ENCODE measurements at places on chromosomes 12 and 14. TPM values are rescaled to one million over a fixed set of nuclear protein-coding genes. Genes with fewer than 3 reads are reported as not detected.

Gene SYNJ2BP
- total RNA-seq, result 41.4 TPM

Gene PSMA6
- 104 TPM for total RNA-seq

Gene MFAP5
- total RNA-seq, result 121 TPM

- H3K27me3 ChIP-seq, result no peaks in the 10 kb centered on the region
- no peak overlapping the region for H3K4me3 ChIP-seq
- H3K36me3 ChIP-seq, result peaks cover 1% of the 10 kb centered on the region
- DNase-seq, result no peak
- no peak overlapping the region for H3K27ac ChIP-seq
- no peaks in the 10 kb centered on the region for H3K4me1 ChIP-seq
Measured at GRCh38 chr12:117192057-117192456, 1.8 kb upstream of the FBXO21 start.

DNA sequence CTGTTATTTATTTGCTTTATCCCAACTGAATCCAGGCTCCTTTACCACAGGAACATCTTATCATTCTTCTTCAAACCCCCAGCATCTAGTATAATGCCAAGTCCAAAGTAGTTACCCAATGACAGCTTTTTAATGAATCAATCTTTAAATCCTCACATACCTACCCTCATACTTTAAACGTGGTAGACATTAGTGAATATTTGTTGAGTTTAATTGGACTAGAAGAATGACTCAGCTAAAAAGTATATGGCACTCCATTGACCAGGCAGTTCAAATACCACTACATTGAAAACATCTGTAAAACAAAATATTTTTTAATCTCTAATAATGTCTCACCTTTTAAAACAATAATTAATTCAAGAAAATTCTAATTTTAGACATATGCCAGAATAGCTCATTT is 98.1 kb downstream of the ZFC3H1 start:
- no peaks in the 10 kb centered on the region for H3K27me3 ChIP-seq
- DNase-seq, result no peak
- H3K4me1 ChIP-seq, result no peaks in the 10 kb centered on the region
- H3K36me3 ChIP-seq, result no peaks in the 10 kb centered on the region

- no peak overlapping the region for H3K4me3 ChIP-seq
- H3K4me1 ChIP-seq, result no peaks in the 10 kb centered on the region
- peaks cover 3% of the 10 kb centered on the region for H3K27me3 ChIP-seq
Measured at GRCh38 chr14:76422662-76423061, 46.7 kb downstream of the ESRRB start.

GRCh38 chr14:87141801-87142200 is 851.2 kb downstream of the GALC start:
- no peaks in the 10 kb centered on the region for H3K36me3 ChIP-seq
- H3K4me1 ChIP-seq, result no peaks in the 10 kb centered on the region
- no peak for DNase-seq
- no peaks in the 10 kb centered on the region for H3K27me3 ChIP-seq
- H3K4me3 ChIP-seq, result no peak overlapping the region

- peak overlapping the region; percentile 86 for H3K27ac ChIP-seq
- DNase-seq, result no peak
- H3K4me1 ChIP-seq, result no peaks in the 10 kb centered on the region
- H3K4me3 ChIP-seq, result peak overlapping the region; percentile 75
Measured at GRCh38 chr12:101407049-101407435, 530 bp downstream of the ARL1 start.

DNA sequence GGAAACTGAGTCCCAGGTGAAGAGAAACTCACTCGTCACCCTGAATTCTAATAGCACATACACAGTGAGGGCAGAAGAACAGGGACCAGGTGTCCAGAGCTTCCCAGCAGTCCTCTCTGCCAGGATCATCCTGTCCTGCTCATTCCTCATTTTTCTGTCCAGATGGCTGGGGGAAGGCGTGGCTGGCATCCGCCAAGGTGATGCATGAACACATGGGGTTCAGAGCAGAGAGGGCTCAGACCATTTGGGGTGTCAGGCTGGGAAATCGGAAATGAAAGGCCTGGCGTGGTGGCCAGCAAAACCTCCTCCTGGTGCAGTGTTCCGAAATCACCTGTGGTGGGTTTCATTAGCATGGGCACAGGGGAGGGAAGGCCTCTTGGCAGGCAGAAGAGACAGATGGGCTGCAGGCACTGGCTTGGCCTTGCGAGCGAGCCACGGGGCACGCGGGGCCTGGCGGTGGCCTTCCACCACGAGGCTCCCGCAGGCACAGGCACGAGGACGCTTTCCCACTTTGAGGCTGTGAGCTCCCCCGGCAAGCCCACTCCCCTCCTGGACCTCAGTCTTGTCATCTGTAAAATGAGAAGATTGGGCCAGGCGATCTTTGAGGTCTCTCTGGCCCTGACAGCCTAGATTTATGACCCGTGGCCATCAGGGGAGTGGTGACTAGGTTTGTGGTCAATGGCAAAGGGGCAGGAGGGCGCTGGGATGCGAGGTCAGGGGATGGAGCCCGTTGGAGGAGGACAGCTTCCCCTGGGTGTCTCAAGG is 68.5 kb downstream of the TSPAN9 start:
- no peaks in the 10 kb centered on the region for H3K27me3 ChIP-seq
- H3K27ac ChIP-seq, result no peak overlapping the region
- no peak overlapping the region for H3K4me3 ChIP-seq
- DNase-seq, result no peak

GRCh38 chr12:6952863-6953441 is 1.8 kb downstream of the PTPN6 start:
- no peaks in the 10 kb centered on the region for H3K27me3 ChIP-seq
- peak; percentile 45 for DNase-seq
- H3K4me3 ChIP-seq, result peak overlapping the region; percentile 31
- H3K36me3 ChIP-seq, result no peaks in the 10 kb centered on the region
- peaks cover 2% of the 10 kb centered on the region for H3K4me1 ChIP-seq

GRCh38 chr14:66540038-66540437 is 32.1 kb downstream of the GPHN start:
- no peaks in the 10 kb centered on the region for H3K27me3 ChIP-seq
- no peaks in the 10 kb centered on the region for H3K36me3 ChIP-seq
- H3K27ac ChIP-seq, result no peak overlapping the region
- DNase-seq, result no peak

Data from sigmoid colon (tissue), 7 donors.